NCI-H1105 (cell line): ENCODE measurements at places on chromosomes 5 and 9.

GRCh38 chr5:175032741-175033151 lies 308.4 kb downstream of the MSX2 start:
- DNase-seq: no peak

GRCh38 chr5:73298772-73299630 lies 126.0 kb downstream of the TMEM174 start:
- DNase-seq: no peak

- no peak for DNase-seq
These were observed 171.1 kb downstream of the DOCK2 start for GRCh38 chr5:169808118-169808581.

GRCh38 chr9:2355697-2355983 lies 265.9 kb upstream of the VLDLR start:
- DNase-seq: no peak

- DNase-seq: no peak
These were observed 293.1 kb upstream of the CDH6 start for GRCh38 chr5:30900367-30900766.

DNA sequence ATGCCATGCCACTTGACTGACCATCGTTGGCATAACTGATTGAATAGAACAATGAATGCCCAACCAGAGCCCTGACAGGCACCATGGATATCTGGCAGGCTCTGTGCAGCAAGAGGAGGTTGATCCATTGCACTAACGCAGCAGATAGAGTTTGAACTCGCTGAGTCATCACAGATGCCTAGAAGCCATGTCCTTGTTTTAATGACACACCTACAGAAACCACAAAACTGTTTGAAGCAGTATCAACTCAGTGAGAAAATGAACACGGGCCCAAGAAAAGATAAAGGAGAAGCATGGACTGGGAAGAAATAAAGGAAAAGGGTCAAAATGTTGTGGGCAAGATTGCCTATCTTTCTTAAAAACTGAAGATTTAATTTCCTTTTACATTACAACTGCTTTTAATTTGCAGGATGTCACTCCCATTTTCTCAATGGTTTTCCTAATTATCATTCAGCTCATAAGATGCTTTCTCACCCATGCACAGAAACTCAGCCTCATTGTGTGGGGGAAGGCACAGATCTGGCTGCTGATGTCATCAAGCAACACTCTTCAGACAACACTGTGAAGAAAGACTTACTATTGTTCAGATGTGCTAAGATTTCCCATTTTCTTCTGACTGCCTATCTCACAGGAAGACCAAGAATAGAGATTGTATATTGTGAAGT lies 129.0 kb downstream of the PIK3R1 start:
- no peak for DNase-seq
